ENCODE measurements at places on chromosomes 1 and 21.

GRCh38 chr1:246012341-246012740, 494.7 kb downstream of the SMYD3 start:
- no peak for DNase-seq

DNA sequence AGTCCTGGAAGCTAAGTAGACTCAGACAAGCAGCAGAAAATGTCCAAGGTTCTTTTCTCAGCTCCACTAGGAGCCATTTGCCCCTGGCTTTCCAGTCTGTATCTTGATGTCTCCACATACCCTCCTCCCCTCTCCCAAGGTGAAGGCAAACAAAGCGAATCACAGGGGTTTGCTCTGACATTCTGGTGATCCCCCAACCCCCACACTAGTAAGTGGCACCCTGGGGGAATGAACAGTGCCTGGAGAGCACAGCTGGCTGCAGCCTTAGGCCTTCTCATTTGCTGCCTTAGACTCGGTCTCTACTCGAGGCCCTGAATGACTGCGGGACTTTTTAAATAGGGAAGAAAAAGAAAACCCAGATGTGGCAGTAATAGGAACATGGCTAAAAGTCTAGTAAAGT, 15.3 kb downstream of the ERI3 start:
- no peak for DNase-seq

DNA sequence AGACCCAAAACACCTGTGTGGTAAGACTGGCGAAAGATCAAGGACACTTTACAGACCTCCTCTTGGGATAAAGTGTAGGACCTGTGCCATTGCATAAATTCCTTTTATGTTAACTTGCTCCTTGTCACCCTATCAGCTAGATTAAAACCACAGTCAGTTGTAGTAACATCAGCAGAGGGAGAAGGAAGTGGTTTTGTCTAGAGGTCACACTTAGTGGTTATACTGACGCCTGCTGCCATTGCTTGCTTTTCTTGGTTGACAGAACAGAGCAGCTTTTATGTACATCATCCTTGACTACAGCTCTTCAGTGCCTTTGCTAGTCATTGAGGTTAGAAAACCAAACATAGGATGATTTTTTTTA, 101.4 kb downstream of the PBX1 start:
- DNase-seq = no peak

- no peak for DNase-seq
Measured at GRCh38 chr1:23578997-23579363, 19.7 kb upstream of the ID3 start.

DNA sequence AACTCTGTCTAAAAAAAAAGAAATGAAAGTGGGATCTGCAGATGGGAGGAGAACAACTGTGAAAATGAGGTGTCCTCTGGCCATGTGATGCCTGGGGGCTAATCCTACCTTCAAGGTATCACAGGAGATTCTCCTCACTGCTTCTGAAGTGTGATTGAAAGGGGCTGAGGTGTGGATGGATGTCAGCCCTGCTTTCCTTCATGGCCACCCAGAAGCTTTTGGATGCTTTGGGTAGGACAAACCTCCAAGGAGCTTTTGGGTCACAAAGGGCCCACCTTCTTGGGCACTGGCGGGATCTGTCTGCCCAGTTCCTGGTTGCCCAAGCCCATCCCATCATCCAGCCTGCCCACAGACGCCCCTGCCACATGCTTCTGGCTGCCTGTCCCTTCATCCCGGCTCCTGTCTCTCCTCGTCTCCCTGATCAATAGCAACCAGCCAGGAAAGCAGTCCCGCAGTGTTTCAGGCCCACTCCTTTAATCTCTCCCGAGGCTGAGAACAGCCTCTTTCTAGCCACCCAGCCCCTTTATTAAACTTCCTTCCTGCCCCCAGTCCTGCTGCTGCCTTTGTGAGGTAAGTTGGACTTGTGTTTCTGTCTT, 87.2 kb downstream of the MAN1C1 start:
- no peak for DNase-seq

- no peak for DNase-seq
Measured at GRCh38 chr21:46256501-46256994, 28.0 kb upstream of the LSS start.

- DNase-seq = no peak
Measured at GRCh38 chr1:203652724-203653461, 26.3 kb downstream of the ATP2B4 start.

DNA sequence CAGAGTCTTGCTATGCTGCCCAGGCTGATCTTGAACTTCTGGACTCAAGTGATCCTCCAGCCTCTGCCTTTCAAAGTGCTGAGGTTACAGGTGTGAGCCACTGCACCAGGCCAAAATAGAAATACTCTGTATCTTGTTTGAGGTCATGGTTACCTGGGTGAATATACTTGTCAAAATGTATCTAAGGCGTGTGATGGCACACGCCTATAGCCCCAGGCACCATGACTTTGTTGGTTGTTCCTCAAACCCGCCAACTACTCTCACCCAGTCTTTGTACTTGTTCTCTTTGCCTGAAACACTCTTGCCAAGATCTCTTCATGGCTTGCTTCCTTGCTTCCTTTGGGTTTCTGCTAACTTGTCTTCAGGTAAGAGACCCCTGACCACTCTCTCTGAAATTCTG, 38.0 kb upstream of the RGS5 start:
- no peak for DNase-seq

DNA sequence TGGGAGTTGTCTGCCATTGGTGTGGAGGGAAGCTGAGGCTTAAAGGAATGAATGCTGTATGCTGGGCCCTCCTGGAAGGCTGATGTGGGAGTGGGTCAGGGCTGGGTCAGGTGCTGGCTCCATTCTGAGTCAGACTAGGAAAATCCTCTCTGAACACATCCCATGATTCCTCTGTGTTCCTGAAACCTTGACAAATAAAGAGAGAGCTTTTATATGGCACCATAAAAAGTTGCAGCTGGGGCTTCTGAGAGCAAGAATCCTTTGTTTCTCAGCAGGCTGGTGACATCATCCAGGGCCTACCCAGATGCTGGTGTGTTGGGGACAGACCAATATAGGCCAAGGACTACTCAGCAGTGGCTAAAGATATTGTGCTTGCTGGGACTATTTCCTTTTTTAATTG, 27.8 kb upstream of the NFASC start:
- DNase-seq = no peak

DNA sequence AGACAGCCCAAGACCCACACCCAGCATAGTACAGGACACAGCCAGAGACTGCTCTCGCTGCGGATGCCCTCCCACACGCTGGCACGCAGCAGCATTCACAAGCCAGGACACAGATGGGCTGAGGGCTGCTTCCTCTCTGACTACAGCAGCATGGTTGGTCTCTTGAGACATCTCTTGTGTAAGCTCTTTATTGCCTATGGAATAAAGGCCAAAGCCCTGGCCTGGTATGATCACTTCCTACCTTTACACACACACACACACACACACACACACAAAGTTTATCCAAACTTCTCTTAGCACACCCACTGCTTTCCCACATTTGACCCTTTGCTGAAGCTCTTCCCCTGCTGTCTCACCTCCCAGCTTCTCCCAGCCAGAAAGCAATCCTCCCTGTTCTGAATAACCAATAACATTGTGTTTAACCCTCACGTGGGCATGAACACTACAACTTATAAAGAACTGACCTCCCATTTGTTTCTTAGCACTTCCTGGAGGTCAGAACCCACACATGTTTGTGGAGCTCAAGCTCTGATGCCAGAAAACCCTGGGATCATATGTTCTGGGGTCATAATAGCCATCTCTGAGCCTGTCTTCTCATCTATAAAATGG, 1.2 kb upstream of the LUZP1 start:
- DNase-seq = no peak

DNA sequence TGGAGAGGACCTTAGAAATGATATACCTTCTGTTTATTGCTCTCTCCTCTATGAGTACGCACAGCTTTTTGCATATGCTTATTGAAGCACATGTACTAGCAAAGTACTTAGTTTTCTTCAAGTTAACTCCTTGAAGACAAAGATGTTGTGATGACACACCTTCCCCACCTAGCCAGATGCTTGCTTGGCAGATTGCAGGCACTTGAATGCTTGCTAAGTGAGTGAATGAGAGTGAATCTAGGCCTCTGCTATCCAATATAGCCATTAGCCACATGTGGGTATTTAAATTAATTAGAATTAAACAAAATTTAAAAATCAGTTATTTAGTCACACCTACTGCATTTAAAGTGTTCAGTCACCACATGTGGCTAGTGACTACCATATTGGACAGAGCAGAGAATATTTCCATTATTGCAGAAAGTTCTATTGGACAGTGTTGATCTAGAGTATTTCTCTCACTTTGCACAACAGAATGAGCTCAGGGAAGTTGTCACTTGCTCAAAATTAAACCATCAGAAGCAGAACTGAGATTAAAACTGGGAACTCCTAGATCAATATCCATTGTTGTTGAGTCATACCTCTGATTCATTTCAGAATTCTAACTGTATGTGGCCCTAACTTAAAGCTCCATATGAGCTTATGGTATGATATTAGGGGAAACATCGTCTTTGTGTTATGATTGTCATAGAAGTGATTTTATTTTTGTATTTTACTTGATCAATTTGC, 8.6 kb upstream of the EEIG2 start:
- no peak for DNase-seq

DNA sequence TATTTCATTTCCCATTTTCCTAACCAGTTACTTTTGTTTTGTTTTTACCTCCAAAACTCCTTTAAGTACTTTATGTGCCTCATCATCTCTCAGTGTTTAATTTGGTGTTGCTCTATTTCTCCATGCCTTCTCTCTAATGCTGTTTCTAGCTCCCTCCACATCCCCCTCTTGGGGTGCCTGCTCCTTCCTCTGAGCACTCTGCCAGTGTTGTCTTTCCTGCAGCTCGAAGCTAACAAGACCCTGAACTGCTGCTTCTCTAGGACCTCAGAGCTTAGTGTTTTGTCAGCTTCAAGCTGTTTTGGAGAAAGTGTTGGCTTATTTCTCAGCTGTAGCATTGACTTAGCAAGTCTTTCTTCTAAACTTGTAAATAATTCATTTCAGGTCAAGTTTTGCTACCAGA, 290.6 kb downstream of the DPYD start:
- no peak for DNase-seq

DNA sequence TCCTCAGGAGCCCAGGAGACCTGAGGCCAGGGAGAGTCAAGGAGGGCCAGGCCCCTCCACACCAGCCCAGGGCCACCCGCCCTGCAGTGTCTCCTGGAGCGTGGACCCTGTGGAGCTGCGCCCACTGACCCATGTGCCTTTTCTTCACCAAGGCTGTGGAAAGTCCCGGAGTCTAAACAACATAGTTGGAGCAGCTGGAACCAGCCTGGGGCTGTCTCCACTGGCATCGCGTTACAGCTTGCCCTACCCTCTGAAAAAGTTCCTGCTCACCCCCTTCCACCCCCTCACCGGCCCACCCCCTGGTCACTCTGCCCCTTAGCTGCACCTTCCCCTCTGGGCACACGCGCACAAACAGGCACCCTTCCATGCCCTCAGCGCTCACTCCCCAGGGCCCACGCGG, 18.3 kb downstream of the KCNC4 start:
- no peak for DNase-seq

DNA sequence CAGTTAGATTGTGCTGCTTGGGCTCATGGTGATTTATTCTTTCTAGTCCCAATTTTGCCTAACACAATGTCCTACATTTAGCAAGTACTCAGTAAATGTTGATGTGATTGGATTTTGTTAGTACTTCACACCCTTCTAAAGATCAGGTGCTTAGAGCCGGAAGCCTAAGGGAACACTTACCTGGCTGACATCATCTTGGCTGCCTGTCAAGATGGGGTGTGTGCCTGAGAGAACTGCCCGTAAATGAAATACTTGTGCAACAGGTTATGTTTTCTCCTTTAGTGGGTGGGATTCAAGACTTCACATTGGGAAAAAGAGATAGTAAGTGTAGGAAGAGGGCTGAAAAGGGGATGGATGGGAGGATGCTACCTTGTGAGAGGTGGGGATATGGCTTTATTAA, 75.5 kb upstream of the MACF1 start:
- DNase-seq = no peak

DNA sequence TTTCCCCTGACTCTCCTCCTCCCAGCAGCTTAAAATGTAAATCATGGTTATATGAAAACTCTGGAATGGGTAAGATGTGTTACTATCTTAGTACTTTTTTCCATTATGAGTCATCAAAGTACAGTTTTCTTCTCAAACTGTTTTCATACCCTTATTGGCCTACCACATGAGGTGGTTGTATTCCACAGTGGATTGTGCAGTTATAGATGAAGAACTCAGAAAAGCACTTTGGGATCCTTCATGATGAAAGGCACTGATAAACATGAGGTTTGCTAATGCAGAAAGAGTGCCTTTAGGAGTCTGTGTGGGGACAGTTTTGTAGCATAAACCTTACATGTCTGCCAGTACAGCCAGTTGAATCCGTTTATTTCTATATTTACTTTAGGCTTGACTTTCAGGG, 32.0 kb upstream of the MYOCOS start:
- no peak for DNase-seq

All from stimulated activated CD4-positive, alpha-beta T cell treated with anti-CD3 and anti-CD28 coated beads, Interleukin-15, amount 100 ng/mL, for 48 hours (primary cell).